ENCODE measurements at places on chromosomes 2 and 18. TPM values are rescaled to one million over a fixed set of nuclear protein-coding genes. Genes with fewer than 3 reads are reported as not detected.

- no peak for DNase-seq
Observed at GRCh38 chr18:58539659-58540380, 89.1 kb downstream of the ALPK2 start.

DNA sequence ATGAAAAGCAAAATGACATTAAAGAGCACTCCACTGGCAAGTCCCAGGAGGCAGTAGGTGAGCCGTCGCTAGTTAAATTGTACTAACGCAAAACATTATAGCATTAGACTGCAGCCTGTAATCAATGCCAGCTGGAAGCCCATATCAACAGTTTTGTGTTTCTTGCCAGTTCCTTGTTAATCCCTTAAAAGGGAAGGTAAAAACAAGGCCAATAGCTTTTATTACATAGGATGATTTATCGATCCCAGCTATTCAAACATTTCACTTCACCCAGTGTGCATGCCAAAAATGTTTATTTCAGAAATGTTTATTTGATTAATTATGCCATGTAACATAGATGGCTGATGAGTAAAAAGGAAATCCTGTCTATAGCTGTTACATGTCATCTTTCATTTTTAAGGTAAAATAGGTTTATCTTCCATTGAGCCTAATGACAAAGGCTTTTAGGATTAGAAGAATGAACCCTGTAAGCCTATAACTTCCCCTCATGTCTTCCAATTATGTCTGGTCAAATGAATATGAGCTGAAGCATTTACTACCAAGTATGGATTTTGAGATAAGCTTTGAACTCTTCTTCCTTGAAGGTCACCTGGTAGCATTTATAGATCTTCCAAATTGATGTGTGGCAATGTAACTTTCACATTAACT lies 591.2 kb downstream of the RNF144A start:
- no peak for DNase-seq

- DNase-seq, result no peak
Observed at GRCh38 chr2:144409241-144409640, 110.7 kb downstream of the ZEB2 start.

- no peak for DNase-seq
Observed at GRCh38 chr18:61741881-61742454, 150.8 kb downstream of the RNF152 start.

GRCh38 chr2:235852526-235852920 lies 315.7 kb downstream of the GBX2 start:
- DNase-seq, result no peak

DNA sequence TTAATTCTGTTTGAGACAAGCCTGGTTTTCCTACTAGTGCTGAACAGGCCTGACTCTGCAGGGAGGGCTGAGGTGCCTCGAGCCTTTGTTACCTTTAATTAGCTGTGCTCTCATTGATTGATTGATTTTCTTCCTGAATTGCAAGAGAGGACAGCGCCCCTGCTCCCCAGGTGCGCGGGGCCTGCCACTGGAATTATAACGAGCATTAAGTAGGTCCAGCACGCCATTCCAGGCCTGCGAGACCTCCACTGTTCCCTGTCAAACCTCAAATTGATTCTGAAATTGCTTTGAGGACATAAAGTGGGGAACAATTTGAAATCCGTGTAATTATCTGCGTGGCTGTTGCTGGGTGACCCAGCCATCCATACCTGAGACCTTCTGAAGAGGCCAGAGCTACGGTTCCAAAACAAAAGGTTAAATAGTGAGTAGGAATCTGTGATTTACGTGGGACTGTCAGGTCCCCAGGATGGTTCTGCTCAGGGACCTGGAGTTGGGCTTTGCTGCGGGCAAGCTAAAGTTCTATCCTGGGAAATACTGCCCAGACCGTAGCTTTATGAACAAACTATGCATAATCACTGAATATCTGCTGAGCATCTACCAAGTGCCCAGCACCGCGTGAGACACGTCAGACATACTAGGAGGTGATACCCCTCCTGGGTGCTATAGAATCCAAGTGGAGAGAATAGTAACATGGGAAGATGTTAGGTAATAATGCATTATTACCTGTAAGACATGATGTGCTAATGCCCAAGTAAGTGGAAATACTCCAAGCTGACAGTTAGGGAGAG lies 104.1 kb downstream of the ZBTB7C start:
- no peak for DNase-seq

DNA sequence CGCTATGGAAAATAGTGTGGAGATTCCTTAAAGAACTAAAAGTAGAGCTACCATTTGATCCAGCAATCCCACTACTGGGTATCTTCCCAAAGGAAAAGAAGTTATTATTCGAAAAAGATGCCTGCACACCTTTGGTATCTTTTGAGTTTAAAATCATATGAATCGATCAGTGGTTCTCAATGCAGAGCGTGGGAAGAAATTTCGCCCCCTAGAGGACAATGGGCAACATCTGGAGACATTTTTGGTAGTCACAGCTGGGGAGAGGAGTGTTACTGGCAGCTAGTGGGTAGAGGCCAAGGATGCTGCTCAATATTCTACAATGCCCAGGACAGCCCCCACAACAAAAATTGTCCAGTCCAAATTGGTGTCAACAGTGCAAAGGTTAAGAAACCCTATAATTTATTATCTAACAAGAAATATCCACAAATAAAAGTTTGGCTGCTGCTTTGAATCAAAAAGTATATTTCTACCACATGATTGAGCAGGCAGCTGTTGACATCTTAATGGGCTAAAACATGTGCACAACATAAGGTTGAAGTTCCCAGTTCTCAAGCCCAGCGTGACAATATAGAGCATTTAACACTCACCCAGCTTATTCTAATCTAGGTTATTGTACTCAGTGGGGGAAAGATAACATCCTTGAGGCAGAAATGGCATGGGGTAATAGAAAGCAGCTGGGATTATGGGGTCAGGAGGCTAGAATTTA lies 425.7 kb downstream of the LRATD1 start:
- DNase-seq, result no peak

DNA sequence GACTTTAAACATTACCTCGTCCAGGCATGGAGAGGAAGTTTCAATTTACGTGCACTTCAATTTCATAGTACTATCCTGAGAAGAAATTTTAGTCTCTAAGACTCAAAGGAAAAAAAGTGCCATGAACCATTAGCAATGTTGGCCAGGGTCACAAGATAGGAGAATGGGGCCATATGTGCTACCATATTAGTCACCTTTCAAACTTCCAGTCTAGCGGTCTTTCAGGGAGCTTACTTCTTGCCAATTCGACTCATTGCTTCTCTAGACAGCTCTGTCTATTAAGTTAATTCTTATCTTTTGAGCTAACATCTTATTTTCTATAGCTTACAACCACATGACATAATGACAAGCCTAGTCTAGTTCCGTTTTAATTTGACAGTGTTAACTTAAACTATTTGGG lies 129.1 kb downstream of the ANKRD44 start:
- DNase-seq, result no peak

- no peak for DNase-seq
Observed at GRCh38 chr2:60644951-60645350, 91.5 kb upstream of the BCL11A start.

- no peak for DNase-seq
Observed at GRCh38 chr2:146927080-146927711, 917.6 kb upstream of the ACVR2A start.

DNA sequence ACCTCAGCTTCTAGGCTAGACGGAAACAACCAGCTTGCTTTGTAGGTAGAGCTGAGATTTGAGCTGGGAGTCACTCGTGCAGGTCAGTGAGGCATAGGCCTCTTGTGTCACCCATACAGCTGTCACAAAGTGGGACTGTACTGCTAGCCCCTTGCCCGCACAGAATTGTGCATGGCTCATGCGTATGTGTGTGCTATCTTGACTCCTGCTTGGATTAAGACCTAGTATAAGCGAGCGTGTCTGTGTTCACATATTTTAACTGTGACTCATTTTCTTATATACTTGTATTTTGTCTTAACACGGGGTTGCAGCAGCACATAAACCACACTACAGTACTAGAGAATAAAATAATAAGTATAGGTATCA lies 20.1 kb downstream of the CEP68 start:
- no peak for DNase-seq

DNA sequence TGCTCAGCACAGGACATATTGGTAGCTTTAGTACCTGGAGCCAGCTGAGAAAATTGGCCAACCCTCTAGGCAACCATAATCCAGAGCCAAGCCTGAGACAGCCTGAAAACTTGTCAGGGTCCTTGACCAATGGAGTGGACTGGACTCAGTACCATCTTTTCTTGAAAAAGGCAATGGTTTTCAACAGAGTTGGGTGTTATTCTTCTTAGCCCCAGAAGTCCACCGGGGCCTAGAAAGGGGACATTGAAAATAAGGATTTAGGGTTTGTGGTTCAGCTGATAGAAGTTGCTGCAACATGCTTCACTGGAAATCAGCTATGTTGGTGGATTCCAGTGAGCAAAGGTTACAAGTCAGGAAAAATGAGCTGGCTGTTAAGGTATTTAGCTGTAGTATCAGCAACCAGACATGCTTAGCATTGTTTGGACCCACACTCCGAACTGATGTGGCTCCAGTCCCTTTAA lies 22.1 kb upstream of the CNOT11 start:
- DNase-seq, result no peak

DNA sequence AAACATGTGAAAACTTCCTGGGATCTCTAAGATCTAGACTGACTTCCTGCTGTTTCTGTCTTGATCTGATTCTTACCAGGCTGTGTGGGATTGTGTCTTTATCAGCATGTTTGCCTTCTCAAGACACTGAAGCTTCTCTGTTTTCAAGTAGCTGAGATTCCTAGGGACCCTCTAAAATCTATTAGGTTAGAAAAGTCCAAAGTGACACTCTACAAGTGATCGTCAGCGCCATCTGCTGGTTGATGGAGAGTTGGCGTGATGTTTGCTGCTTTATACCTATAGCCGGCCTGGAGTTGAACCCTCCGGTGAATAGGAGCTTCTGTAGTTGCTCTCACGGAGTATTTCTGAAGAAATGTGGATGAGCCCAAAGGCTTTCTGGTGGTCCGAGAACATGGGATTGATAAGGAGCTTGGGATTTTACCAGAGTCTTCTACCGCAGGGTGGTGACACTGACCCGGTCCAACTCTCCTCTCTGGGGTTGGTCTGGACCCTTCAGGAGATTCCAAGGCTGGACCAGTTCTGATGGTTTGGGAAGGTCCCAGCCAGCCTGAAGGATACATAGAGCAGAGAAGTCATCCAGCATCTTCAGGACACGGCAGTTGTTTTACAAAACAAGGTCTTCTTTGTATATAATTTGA lies 96.0 kb upstream of the TTC39C start:
- peak; percentile 95 for DNase-seq

- peak; percentile 32 for DNase-seq
Observed at GRCh38 chr2:134669731-134670669, 48.8 kb downstream of the TMEM163 start.

GRCh38 chr18:21369146-21369545 lies 127.1 kb downstream of the GREB1L start:
- no peak for DNase-seq

DNA sequence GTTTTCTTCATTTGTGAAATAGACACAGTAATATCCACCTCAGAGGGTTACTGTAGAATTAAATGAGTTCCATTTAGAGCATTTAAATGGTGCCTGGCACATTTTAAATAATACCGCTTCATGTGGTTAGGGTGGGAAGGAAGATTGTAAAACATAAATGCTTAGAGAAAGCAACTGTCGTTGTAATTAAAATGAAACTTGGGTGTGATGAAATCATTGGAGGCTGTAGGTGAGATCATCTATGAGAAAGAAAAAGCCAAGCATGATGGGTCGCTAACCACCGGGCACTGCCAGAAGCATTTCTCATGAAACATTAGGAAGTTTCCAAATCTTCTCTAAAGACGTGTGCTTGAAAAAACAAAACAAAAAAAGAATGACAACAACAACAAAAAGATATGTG lies 8.2 kb upstream of the SLC39A10 start:
- DNase-seq, result no peak

GRCh38 chr2:121804340-121804739 lies 48.9 kb downstream of the TSN start:
- DNase-seq, result peak; percentile 92

GRCh38 chr18:24300703-24301102 lies 96.9 kb downstream of the OSBPL1A start:
- no peak for DNase-seq

GRCh38 chr2:43751476-43751990 lies 22.3 kb upstream of the DYNC2LI1 start:
- no peak for DNase-seq

DNA sequence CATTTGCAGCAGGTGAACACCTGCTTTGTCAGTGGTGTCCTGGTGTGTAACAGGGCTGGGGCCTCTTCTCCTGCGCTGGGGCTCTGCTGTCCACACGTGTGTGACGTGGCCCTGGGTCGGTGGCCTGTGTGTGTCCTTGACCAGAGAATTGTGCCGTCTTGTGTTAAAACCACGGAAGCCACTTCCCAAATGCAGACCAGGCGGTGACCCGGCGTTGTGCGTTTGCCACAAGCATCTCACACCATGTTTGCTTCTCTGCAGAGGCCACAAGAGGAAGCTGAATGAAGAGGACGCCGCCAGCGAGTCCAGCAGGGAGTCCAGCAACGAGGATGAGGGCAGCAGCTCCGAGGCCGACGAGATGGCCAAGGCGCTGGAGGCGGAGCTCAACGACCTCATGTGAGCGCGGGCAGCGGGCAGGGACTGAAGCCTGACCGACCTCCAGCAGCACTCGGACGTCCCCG lies 44.3 kb upstream of the KCNG2 start:
- DNase-seq, result no peak

- no peak for DNase-seq
Observed at GRCh38 chr2:168699844-168700417, 102.5 kb upstream of the NOSTRIN start.

GRCh38 chr2:449246-450067 lies 161.6 kb upstream of the ALKAL2 start:
- no peak for DNase-seq

DNA sequence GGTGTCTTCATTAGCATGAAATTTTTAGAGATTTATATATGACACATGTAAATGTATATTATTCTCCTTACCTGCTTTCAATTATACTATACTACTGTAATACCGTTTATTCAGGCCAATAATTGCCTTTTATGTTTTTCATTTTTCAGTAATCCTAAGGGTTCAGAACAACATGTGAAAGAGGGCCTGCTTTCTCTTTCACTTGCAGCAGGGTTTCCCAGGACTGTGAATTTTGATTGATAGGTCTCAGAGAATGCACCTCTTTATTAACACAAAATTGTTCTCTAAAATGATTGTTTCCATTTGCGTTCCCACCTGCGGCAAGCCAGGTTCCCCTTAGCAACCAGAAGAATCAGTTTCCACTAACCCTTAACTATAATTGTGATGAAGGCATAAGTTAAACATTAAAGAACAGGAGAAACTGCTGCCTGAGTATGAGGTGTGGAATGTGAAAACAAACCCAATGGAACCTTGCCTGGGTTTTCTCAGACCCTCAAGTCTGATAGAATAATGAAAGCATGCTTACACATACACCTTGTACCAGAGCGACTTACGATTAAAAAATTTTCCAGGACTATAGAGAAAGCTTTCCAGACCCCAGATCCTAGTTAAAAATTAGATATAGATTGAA lies 1591.2 kb upstream of the LRRTM1 start:
- no peak for DNase-seq

XIRP2 gene
- 0.27 TPM for total RNA-seq

REG3G gene
- not detected for total RNA-seq

IL36B gene
- not detected for total RNA-seq

TMEM247 gene
- not detected for total RNA-seq

C2orf66 gene
- total RNA-seq, result 0.27 TPM

CERKL gene
- total RNA-seq, result under 0.01 TPM
